ENCODE measurements at places on chromosomes 4 and X. TPM values are rescaled to one million over a fixed set of nuclear protein-coding genes. Genes with fewer than 3 reads are reported as not detected.

DNA sequence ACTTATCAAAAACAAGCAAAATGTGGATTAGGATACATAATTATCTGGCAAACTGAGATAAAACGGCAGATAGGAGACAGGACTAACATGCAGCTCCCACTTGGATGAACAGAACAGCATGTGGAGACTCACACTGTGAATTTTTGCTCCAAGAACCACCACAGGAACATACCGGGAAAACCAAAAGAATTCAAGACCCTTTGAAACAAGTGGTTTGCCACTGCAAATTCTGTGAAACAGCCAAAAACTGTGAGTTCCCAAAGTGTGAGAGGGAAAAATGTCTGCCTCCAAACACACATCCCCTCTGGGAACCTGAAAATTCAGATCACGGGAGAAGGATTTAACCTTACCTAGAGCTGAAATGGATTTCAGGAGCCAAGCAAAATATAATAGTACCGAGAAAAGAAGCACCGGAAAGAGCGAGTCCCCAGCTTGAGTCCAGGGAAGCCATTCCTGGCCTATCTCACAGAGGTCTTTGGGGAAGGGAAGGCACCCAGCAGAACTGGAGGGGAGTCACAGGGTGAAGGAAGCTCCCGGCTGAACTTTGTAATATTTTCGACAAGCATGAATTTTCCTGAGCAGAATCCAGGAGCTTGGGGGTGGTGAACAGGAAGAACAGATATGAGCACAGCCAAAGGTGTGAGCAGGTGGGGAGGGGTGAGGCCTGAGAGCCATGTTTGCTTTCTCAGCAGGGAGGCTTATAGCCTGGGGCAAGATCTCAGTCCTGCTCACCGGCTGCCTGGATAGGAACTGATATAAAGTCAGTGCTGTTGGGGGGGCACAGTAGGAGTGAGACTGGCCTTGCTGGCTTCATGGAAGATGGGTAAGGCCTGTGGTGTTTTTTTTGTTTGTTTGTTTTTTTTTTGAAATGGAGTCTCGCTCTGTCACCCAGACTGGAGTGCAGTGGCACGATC is 23.9 kb downstream of the MANBA start:
- DNase-seq, result no peak

The ASMT gene
- total RNA-seq, result not detected

The POF1B gene
- total RNA-seq, result not detected

The DCAF8L2 gene
- not detected for total RNA-seq

- DNase-seq, result no peak
Observed at GRCh38 chr4:118917582-118917981, 28.9 kb downstream of the SYNPO2 start.

DNA sequence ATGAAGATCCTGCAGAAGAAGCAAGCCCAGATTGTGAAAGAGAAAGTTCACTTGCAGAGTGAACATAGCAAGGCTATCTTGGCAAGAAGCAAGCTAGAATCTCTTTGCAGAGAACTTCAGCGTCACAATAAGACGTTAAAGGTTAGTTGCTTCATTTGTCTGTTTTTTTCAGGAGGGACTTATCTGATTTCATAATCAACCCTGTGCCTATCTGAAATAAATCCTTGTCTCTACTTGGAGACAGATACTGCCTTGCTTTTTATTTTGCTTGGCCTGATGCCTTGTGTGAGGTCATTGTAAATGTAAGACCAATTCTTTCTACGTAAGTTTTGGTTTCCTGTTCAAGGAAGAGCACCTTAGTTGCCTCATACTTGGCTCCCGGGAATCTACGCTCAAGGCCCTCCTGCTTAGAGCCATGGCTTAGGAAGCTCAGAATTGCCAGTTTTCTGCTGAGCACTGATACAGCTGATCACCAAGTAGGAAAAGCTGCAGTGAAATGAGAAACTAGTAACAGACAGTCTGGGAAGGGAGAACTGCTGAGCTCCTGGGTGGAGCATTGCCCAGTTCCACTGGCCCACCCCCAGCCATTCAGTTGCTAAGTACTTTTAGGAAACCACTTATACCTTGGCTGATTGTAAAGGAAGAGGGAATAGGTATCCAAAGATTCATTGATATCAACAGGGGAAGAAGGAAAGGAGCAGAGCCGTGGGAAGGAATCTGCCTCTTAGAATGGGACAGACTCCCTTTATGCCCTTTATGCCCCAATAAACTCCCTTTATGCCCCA is 41.8 kb downstream of the RBBP7 start:
- no peak for DNase-seq

DNA sequence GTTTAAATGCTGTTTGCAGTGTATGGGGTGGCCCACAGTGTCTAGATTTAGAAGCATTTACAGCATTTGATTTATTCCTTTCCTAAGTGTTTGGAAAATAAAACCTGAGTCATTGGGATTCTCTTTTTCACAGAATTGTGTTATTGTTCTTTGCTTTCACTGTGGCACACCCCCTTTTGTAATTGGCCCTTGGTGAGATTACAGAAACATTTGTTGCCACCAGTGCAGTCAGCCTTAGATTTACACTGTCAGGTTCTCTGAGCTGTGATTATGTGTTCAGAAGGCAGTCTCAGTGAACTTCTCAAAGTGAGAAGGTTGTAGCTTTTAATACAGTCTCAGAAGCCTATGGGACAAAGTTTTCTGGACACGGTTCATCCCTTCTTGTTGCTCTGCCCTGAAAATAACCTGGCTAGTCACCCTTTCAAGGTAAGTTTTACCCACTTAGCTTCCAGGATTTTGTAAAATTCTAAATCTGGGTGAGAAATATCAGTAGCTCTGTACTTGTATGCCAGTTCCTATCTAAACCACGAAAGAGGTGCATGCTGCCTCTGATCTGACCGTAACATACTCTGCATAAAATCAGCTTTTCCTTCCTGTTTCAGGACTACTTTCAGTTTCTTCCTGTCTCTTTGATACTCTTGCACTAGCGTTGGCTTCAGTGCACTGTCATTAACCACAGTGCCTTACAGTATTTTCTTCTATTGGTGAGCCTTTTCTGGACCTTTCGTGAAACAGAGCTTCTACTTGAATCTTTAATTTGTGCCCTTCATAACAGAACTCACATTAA is 12.6 kb downstream of the RUFY3 start:
- DNase-seq, result peak; percentile 52

DNA sequence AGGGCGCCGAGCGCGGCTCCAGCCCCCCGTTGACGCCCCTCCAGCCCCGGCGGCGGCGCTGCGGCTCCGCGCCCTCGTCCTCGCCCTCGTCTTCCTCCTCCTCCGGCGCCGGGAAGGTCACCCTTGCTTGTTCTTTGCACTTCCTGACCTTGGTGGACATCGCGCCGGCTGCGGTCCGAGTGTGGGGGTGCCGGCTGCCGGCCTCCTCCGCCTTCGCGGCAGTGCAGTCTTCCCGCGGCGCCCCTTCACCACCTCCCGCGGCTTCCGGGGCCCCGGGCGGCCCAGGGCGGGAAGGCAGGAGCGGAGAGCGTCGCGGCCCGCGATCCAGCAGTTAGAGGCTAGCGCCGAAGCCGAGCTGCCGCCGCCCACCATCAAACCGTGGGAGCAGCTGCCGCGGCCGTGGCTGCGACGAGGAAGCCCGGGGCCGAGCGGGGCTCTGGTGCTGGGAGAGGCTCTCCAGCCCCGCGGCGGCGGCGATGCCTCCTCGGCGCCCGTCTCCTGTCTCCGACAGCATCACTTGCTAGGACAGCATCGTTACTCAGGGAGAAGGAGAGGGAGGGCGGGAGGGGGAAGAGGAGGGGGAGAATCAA is at the start of gene TRPC3:
Gene TRPC3, minus strand, starts transcription at position 540 of the 590 bp plus-strand sequence. Its CDS starts 380 bp downstream, at position 160.
- DNase-seq, result no peak

DNA sequence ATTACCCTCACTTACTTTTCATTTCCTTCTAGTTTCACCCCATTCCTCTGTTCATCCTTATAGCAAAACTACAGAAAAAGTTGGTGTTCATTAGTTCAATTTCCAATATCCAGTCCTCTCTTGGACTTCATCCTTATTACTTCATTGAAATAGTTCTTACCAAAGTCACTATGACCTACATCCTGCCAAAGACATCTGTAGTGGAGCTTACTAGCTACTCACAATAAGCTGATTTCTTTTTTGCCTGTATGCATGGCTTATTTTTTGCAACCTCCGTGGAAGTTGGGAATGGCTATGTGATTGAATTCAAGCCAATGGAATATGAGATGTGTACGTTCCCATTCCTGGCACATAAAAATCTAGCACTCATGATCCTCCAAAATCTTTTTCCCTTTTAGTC is 4.6 kb upstream of the CDKL2 start:
- DNase-seq, result no peak

GRCh38 chrX:117839544-117839943 is 277.1 kb downstream of the KLHL13 start:
- DNase-seq, result no peak

DNA sequence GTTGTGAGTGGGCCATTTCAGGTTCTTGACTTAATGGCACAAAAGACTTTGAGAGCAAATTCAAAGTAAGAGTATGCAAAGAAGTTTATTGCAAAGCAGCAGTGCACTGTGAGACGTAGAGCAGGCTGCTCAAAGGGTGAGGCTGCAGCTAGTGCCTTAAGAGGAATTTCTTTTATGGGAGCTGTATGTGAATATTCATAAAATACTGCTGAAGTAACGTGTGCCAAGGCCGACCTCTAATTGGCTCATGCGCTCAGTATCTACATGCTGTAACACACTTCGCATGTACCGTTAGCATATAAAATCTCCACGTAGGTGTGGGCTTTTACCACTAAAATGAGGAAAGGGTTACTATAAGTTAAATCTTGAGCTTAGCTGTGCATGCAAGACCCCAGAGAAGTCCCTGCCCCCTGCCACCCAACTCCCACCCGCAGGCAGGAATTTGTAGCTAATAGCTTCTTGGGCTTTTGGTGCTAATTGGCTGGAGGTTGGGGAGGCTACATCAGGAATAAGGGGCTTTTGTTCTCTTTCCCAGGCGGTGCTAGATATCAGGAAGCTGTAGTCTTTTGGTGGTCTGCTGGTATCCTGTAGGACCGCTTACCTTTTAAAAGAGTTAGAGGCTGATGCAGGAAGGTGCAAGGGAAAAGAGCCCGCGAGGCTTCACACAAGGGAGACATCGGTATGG is 47.6 kb downstream of the FSTL5 start:
- DNase-seq, result no peak

The COL4A5 gene
- total RNA-seq, result 40.1 TPM

The ARMCX1 gene
- 17.8 TPM for total RNA-seq

The GNPDA2 gene
- 15.0 TPM for total RNA-seq

DNA sequence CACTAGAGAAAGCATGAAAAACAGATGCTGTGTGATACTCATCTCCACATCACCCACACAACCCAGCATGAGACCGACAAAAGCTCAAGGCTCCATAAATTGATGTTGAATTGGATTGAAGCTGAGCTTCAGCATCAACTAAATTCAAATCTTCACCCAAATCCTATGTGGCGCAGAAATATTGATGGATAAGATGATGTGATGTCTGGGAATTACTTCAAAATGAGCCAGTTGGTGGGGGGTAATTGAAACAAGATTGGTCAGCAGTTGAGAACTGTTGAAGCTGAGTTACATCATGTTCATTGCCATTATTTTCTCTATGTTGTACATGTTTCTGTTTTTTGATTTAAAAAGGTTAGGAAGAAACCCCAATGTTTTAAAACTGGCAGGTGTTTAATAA is 166.5 kb upstream of the STS start:
- DNase-seq, result no peak

GRCh38 chr4:131488772-131489171 is 1660.3 kb upstream of the PCDH10 start:
- DNase-seq, result no peak

- DNase-seq, result no peak
Observed at GRCh38 chr4:159445692-159446091, 342.8 kb downstream of the RAPGEF2 start.

DNA sequence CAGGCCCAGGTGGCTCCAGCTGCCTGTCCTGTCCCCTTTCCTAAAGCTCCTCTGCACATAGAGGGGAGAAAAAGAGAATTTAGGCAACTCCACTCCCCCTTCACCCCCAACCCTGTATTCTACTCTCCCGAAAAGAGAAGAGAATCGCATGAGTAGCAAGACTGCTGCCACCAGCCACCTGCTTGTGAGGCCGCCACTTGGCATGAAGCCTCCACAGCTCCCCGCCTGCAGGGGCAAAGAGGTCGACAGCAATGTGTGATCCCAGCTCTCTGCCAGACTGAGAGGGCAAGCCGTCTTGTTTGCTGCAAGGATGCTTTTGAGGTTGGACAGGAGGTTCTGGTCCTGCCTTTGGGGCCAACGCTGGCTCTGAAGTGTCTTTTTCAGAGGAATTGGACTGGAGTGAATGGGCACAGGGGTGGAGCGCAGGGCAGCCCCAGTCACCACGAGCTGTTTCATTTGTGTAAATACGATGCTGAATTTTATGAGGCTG is 77.1 kb downstream of the STARD8 start:
- DNase-seq, result no peak

DNA sequence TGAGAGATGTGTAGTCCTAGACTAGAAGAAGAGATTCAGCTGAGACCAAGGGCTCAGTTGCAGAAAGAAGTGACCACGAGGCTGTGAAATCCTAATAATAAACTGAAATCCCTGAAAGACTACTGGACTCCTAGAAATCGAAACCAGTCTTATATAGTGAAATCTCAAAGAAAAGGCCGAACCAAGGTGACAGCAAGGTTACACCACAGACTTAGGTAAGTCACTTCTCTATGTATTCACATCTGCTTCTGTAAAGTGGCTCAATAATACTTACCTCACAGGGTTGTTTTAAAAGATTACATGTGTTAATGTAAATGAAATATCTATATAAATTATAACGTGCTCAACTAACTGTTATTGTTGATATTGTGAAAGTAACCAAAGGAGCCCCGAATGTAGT is 60.3 kb downstream of the ARSJ start:
- no peak for DNase-seq

DNA sequence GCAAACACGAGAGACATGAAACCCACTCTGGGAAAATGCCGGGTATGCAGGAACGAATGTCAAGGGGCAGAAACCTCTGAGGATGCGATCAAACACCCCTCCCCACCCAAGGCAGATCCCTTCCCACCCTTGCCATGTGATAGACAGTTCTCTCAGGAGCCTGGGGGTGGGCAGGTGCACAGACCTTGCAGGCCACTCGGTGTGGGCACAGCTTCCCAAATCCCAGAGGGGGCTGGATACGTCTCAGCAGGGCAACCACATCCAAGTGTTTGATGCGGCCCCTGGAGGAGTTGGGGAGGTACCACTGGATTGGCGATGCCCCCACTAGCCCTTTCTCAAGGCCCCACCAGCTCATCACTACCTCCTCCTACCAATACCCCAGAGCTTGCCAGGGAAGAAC is 10.4 kb upstream of the SYP start:
- DNase-seq, result no peak

DNA sequence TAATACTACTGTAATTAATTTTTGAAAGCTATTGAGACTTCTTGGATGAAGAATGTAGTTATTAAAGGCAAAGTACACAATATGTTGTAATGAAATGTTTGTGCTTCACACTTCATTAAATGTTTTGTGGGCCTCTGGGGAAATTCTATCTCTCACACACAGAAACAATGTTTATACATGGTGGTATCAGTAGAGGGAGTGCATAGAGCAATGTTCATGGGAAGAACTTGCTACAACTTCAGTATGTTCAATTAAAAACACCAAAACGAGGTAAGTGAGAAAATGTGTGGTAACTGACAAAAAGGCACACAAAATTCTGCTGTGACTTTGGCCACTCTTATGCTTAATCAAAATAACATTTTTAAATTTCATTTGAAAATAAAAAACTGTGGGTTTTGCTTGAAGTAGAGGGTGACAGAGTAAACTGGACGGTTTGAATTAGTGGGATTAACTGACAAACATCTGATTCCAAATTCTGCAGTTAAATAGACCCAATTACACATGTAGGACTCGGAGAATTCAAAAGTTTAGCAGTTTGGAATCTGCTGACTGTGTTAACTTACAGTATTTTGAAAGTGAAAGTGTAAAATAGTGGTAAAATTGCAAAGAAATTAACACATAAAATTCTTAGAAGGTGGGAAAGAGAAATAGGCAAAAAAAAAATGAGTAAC is 111.4 kb upstream of the TTC29 start:
- DNase-seq, result no peak

Measured in glomerular endothelial cell (primary cell).